H54 (cell line): ENCODE measurements at places on chromosomes 7 and 10.

DNA sequence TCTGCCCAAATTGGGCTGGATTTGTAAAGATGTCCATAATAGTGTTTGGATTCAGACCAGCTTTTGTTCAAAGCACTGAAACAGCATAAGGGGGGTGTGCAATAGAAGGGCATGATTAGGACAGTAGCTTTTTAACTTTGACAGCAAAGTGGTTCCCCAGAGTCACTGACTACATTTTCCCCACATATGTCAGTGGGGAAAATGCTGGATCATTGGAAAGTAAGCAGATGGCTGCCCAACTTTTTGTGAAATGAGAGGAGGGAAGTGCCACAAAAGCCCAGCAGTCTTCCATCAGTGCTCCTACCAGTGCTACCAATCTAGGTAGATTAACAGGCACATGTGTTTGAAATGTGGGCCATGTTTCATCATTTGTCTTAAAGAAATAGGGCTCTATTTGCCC lies 162.8 kb downstream of the FZD1 start:
- no peak for DNase-seq

DNA sequence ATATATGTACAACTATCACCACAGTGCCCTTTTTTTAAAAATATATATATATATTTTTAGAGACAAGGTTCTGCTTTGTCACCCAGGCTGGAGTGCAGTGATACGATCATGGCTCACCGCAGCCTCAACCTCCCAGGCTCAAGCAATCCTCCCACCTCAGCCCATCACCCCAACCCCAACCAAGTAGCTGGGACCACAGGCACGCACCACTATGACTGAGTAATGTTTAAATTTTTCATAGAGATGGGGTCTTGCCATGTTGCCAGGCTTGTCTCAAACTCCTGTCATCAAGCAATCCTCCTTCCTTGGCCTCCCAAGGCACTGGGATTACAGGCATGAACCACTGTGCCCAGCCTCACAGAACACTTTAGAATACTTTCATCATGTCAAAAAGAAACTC lies 234.9 kb downstream of the SH2D4B start:
- DNase-seq: no peak

- no peak for DNase-seq
These were observed 286.2 kb downstream of the RPS24 start for GRCh38 chr10:78319841-78320240.

GRCh38 chr7:2966466-2967078 lies 77.1 kb downstream of the CARD11 start:
- DNase-seq: no peak

DNA sequence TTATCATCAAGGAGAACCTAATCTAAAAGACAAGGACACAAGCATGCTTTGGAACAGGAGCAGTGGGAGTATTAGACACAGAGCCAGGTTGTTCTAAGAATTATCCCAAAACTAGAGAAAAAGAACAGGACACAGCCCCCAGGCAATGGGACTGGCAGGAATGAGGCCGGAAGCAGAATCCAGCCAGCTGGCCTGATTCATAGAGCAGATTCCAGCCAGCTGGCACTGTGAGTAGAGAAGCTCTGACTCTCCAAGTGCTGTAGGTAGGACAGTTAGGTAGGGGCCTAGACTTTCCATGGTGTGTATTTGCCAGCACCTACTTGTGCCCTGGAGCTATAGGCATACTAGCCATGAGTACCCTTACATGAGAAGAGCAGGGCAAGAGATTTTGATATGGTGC lies 13.3 kb upstream of the RAB18 start:
- no peak for DNase-seq

DNA sequence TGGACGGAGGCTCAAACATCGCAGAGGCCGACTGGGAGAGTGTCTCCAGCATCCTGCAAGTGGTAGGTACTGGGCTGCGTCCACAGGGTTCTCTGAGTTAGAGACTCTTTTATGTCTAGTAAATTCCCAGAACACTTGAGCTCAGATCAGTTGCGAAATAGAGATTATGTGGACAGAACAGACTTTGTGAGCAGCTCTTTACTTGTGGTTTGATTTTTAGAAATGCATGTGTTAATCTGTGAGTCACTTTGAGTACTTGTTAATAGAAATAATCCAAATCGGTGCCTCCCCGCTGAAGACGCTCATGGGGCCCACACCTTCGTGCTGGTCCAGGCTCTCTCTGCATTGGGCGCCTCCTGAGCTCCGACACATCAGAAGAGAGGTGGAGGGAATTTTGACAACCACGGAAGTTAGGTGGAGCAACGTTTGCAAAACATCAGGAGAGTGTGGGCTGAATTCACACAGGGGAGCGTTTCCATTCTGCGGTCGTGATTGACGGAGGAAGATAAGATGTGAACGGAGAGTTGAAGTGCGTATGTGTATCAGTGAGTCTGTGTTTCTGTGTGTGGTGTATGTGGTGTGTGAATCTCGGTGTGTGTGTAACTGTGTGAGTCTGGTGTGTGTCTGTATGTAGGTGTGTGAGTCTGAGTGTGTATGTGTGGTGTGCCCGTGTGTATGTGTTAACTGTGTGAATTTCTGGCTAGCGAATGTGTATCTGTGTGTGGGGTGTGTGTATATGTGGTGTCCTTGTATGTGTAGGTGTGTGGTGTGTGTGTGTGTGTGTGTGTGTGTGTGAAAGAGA lies 32.1 kb downstream of the PFKP start:
- DNase-seq: no peak

DNA sequence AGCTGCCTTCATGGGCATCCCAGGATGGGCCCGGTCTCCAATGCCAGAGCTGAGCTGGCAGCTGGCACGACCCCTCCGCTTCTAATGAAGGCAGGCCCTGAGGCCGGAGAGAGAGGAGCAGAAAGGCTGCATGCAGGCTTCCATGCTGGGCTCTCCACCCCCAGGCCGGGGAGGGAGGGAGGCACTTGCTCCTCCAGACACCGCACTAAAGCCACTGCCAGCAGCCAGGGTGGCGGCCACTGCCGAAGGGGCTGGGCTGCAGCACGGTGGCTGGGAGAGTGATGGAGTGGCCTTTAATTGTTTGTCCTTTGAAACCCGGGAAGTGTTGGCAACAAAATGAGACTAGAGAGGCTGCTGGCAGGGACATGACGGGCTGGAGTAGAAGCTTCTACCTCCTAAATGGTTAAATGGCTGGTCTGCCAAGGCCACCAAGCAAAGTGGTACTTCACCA lies 236.5 kb downstream of the SKAP2 start:
- DNase-seq: no peak

DNA sequence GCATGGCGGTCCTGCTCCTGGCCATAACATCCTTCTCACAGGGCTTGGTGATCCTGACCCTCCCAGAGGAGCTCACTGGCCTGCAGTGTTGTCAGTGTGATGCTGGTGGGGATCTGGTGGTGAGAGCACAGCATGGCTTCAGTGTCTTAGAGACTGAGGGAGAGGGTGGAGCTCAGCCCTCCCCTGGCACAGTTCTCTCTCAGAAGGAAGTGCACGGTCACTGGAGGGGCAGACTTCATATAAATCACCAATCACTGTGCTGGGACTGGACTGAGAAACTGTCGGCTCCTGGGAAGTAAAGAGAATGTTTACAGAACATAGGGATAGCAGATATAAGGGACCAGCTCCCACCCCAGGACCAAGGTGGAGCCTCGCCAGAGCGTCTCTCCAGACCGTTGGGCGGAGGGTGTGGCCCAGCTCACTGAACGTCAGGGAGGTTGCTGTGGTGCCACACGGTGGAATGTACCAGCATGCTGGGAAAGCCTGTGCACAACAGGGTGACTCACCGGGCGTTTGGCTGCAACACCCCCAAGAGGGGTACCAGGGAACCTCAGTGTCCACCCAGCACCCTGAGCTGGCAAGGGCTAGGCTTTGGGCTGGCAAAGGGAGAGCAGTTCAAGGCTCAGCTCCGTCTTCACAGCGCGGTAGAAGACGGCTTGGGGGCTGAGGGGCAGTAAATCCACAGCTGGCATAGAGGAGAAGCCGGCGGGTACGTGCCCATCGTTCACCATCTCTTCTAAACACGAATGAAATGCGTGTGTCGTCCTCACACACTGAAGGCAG lies 8.8 kb upstream of the GET4 start:
- DNase-seq: peak; percentile 100

DNA sequence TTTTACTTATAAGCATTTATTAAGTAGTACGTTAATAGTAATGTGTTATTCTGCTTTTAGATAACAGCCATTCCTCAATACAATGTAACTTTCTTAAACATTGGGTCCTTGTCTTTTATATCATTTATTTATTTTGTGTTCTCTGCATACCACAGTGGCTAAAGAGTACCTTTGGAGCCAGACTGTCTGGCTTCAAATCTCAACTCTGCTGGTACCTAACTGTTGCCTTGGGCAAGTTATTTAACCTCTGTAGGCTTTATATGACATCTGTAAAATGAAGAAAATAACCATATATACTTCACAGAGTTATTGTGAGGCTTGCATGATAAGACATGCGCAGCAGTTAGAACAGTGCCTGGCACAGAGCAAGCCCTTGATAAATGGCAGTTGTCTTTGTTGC lies 397.6 kb downstream of the MDFIC start:
- DNase-seq: no peak

DNA sequence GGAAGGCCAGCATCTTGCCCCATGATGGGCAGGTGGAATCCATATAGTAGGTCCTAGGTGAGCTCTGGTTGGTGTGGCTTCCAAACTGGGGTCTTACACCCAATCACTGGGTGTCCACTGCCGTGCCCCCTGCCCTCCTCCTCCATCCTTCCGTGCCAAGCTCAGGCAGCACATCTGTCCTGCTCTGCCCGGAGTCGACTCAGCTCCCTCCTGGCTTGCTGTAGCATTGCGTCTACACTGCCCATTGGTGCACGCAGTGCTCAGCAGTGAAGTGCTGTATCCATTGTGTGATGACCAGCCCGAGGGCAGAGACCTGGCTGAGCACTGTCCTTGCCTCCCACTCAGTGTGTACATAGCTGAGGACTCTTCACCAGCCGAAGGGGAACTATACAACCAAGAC lies 148.4 kb downstream of the ADAM12 start:
- no peak for DNase-seq

- DNase-seq: no peak
These were observed 9.1 kb downstream of the DYNC2I1 start for GRCh38 chr7:158865462-158865922.

- no peak for DNase-seq
These were observed 147.9 kb downstream of the PLXNA4 start for GRCh38 chr7:132428247-132428919.

- no peak for DNase-seq
These were observed 56.2 kb downstream of the XPNPEP1 start for GRCh38 chr10:109866995-109867635.
